ENCODE measurements at places on chromosomes 13 and 19.

GRCh38 chr19:13228561-13228960 is 78.3 kb downstream of the IER2 start:
- no peak for DNase-seq

GRCh38 chr13:40341501-40341900 is 324.9 kb downstream of the FOXO1 start:
- no peak for DNase-seq

GRCh38 chr19:19403373-19403901 is 2.0 kb upstream of the GATAD2A start:
- peak; percentile 58 for DNase-seq

GRCh38 chr19:15038294-15038693 is 11.0 kb upstream of the CASP14 start:
- no peak for DNase-seq

GRCh38 chr13:77339408-77339807 is 12.5 kb upstream of the MYCBP2 start:
- DNase-seq: no peak

- no peak for DNase-seq
Observed at GRCh38 chr13:99500839-99501183, 461 bp upstream of the TM9SF2 start.

DNA sequence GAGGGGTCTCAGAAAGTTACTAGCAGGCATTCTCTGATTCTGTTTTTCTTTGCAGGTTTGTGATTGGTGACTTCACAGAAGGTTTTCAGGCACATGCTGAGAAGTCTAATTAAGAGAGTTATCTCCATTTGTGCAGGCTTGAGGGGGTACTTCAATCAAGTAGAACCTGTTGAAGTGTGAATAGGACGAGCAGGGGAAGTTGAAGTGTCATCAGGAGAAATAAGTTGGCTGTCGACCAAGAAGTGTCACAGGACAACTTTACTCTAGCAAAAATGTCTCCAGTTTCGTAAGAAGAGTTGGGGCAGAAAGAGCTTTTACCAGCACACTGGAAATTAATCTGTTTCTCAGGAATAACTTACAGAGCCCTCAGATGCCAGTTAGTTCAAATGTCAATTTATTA is 576.5 kb upstream of the SLITRK5 start:
- no peak for DNase-seq

GRCh38 chr13:30108913-30109237 is 198.5 kb downstream of the KATNAL1 start:
- no peak for DNase-seq

GRCh38 chr19:47998800-47999199 is 4.4 kb downstream of the ELSPBP1 start:
- no peak for DNase-seq

DNA sequence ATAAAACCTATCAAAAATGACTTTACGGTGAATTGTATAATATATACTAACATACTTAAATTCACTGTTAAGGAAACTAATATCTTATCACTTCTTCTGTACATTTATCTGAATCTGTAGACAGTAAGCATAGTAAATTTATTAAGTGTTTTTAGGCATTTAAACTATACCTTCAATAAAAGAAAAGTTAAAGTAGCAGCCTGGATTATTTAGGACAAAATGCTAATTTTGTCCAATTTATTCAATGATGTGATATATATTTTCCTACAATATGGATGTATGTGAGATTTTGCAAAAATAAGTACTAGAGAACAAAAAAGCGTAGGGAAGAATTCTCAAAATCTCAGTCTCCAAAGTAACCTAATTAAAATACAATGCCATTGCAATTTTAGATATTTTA is 299.9 kb downstream of the GPC5 start:
- no peak for DNase-seq

All from HTR-8/SVneo (cell line).